ENCODE measurements at places on chromosomes 5 and 9.

GRCh38 chr5:5025774-5026408 is 114.2 kb upstream of the ADAMTS16 start:
- no peak for DNase-seq

- DNase-seq: no peak
Observed at GRCh38 chr5:74457876-74458275, 182.7 kb downstream of the ENC1 start.

DNA sequence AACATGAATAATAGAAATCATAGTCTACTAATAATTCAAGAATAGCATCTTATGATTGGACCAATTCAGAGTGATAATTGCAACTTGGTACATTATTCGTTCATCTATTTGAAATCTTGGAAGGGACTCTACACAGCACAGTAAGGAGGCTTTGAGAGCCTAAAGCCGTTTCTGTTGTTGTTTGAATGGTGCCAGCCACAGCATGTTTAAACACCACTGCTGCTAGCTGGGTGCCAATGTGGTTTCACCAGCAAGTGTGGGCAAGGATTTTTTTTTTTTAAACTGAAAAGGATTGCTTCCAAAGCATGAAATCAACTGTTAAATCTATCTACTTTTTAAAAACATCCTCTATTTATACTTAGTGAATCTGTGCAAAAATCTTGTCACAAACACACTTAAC is 253.9 kb upstream of the MAP3K1 start:
- no peak for DNase-seq

- DNase-seq: no peak
Observed at GRCh38 chr9:117134826-117135500, 279.9 kb downstream of the ASTN2 start.

DNA sequence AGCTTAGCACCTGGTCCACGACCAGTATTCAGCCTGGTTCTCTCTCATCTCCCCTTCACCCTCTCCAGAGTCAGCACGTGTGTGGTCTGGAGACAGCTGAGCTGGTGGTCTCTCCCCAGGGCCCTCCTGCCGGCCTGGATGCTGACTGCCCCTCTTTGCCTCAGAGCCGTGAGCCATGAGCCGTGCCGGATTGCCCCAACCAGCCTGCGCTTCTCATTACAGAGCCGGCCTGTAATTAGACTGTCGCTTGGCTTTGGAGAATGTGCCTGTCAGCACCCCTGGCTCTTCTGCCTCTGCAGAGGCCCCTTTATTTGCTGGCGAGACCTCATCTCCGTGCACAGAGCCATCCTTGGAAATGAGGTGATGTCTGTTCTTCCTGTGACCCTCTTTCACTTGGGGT is 118.7 kb upstream of the BOD1 start:
- no peak for DNase-seq

- no peak for DNase-seq
Observed at GRCh38 chr5:285991-286557, 14.6 kb downstream of the PDCD6 start.

- DNase-seq: no peak
Observed at GRCh38 chr5:56322592-56322991, 89.5 kb upstream of the ANKRD55 start.

DNA sequence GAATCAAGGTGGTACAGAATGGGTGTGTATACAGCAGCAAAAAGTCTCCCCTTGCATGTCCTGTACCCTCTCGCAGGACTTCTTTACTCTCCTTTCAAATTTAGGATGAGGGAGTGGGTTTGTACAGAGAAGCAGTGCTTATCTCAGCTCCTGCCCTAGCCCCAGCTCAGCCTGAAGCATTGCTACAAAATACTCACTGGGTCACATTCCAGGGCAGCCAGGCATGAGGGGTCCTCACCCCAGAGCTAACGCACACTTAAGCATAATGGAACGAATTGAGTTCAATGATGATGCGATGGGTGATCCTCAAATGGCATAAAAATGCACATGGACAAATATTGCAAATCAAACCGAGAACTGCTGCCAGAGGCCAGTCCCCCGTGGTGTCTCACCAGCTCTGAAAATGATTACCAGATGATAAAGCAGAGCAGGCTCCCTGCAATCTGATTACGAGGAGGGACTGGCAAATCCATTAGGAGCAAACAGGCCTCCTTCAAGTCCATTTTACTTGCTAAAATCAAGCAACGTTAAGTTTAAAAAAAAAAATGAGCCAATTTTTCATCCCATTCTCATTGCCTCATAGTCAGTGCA is 231.6 kb upstream of the TAS2R1 start:
- DNase-seq: no peak

DNA sequence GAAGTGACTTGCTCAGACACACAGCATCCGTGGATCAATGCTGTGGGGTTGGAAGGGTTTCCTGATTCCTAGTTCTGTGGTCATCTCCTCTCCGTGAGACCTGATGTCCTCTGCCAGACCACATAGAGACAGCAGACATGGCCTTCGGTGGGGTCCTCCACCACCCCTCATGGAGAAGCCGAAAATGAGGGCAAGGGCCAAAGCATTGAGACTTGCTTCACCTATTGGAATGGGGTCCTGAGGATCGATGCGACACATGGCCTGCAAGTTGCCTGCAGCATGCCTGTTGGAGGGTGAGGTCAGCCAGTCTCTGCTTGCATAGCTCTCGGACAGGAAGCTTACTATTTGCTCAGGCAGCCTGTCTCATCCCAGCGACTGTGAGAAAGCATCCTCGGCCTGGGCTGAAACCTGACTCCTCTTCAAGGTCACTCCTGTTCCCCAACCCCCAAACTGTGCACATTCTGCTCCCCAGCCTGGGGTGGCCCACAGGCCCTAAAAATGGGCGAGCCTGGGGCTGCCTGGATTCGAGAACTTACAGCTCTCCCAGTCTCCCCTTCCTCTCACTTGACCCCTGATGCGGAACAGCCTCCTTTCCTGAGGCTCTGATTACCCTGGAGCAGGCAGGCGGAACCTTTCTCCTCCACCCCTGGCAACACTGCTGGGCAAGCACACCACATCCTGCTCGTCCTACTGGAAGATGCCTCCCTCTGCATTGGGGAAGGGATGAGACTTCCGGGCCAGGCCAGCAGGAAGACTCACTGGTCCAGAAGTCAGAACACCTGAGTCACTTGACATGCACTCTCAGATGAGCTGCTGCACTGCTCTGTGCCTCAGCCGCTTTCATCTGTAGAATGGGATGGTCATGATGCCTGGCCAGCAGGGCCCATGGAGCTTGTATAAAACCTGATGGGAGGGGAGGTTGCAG is 186.9 kb downstream of the RGS3 start:
- no peak for DNase-seq

- DNase-seq: no peak
Observed at GRCh38 chr5:112738191-112738560, 491 bp downstream of the APC start.

- DNase-seq: no peak
Observed at GRCh38 chr5:102902135-102902448, 147.0 kb downstream of the PAM start.

DNA sequence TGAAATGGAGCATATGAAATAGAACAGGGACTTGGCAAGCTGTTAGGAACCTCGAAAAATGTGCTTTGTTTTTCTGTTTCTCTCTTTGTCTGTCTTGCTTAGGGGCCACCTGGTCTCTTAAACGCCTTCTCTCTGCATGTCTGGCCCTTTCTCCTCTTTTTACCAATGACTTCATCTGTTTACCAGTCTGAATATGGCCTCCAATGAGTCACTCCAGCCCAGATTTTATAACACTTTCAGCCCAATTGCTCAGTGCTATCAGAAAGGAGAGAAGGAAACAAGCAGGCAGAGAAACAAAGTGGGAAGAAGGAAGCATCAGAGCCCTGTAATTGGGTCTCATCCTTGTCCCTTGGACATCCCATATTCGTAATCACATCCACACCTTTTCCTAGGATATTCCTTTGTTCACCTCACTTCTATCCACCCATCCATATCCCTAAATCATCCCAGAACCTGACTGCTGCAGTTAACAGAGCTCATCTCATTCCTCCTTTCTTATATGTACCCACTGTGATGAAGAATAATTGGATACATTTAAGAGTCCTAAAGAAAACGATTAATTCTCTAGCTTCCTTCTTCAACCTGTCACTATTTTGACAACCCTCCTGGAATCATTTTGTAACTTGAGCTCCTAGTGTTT is 151.8 kb upstream of the GPR151 start:
- no peak for DNase-seq

DNA sequence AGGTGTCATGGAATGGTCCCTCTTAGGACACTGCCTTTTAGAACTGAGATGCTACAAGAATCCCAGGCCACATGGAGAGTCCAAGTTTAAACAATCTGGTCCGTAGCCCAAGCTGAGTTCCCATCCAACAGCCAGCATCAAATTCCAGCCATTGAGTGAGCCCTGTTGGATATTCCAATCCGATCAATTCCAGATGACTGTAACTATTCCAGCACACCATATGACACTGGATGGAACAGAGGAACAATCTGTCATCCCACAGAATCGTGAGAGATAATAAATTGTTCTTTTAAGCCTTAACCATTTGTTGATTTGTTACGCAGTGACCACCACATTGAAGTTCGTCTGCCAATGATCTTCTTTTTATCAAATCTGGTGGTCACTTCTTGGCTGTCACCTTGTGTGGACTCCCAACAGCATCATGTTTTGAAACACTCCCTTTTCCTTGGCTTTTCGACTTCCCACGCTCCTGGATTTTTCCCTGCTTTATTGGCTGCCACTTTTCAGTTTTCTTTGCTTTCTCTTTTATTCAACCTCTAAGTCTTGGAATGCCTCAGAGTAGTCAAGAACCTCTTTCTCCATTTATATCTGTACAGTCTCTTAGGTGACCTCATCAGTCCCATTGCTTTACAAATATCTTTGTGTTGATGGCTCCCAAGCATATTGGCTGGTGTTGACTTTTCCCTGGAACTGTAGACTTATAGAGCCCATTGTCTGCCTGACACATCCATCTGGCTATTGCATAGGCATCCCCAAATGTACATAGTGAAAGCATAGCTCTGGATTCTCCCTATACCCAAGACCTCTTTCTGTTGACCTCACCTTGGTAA is 46.1 kb downstream of the TNFSF15 start:
- DNase-seq: no peak

GRCh38 chr5:88391116-88391515 is 122.5 kb upstream of the TMEM161B start:
- no peak for DNase-seq

DNA sequence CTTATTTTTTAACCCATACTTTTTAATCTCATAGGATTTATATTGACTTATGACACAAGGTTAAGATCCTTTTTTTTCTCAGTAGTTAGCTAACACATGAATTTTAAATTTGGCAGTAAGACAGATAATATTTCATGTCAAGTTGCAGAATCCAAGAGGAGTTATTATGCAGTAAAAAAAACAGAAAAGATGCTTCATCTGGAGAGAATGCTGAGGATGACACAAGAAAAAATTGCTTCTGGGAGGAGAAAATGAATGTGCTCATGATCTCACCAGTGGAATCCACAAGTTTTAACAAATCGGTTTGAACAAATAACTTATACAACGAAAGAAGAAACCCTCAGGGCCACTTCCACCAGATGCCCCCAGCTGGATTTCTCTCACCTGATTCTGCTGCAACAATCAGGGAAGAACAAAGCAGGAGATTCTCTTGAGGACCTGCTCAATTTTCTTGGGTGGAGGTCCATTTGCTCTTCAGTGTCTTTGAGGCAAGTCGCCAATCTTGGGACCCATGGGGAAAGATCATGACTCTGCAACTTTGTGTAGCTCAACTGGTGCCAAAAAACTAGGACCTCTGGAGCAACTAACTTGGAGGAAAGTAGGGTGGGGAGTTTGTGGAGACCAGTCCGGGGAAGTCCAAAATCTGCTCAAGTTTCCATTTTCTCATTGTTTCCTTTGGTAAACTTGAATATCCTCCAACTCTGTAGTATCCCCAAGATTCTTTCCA is 50.5 kb upstream of the TNFSF15 start:
- no peak for DNase-seq

DNA sequence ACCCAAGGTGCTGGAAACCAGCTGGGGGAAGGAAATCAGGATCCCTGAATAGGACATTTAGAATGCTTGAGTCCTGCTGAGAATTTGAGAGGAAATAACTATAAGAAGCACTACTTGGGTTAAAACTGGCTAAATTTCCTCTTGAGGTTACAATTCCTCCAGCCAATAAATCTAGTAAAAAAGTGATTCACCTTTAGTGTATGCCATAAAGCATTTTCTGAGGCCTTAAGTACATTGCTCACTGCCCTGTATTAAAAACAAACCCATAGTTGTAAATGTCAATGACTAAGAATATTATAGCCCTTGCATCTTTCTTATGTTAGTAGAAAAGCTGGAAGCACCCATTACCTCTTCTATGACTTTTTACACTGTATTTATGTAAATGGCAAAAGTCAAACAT is 634.7 kb upstream of the ARRDC3 start:
- no peak for DNase-seq

DNA sequence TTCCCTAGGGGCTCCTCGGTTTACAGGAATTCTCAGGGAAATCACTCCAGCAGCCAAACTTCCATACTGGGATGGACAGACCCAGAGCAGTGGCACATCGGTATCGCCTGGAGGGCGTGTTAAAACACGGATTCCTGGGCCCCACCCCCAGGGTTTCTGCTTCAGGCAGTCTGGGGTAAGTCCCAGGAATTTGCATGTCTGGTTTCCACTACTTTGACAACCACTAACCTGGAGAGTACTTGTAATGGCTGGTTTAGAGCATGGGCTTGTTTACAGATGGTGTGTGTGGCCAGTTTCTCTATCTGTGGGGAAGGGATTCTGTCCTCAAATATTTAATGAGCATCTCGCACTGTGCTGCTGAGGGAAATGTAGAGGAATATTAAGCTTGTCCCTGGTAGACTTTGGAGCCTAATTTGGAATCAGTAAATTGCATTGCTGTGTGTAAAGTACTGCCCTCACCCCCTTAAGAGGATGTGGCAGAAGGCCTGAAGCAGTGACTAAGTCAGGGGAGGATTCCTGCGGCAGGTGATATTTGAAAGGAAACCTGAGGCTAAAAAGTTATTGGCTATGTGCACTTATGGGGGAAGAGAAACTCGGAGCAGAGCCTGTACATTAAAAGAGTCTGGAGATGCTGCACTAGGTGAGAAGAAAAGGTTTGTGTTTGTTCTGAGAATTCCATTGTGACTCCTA is 18.6 kb upstream of the TJP2 start:
- DNase-seq: no peak

DNA sequence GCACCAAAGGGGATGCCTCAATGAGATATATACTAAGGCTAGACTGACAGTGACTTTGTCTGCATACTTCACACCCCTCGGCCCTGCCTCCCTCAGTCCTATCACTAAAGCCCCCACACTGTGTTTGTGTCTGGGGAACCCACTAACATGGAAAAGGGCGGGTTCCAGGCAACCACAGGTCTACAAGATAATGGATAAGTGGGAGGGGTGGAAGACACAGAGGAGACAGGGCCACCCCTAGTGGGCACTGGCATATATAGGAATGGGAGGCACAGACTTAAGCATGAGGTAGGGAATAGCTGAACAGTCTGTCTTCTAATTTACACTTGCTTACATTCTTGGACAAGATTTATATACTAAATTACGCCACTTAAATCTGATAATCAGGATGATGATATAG is 74.0 kb downstream of the SLIT3 start:
- DNase-seq: no peak

DNA sequence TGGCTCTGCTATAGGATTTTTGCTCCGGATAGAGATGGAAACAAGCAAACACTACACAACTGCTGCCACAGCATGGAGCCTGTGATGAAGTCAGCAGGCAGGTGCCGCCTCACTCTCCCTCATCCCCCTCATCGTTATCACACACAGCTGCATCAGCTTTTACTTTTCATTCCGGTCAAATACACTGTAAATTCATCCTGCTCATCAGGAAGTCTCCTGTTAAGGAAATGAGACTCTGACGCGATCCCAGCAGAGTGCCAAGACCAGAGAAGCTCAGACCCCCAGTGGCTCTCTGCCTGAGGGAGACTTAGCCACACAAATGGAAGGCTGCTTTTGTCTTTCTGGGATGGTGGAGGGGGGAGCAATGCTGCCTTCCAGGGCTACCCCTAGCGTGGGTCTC is 270.2 kb downstream of the ELAVL2 start:
- DNase-seq: no peak

Measured in stimulated activated CD8-positive, alpha-beta memory T cell treated with anti-CD3 and anti-CD28 coated beads, Interleukin-15, amount 100 ng/mL, for 24 hours (primary cell).